ENCODE measurements at places on chromosomes 4 and X.

- DNase-seq, result no peak
Observed at GRCh38 chr4:145283909-145284308, 103.5 kb upstream of the OTUD4 start.

DNA sequence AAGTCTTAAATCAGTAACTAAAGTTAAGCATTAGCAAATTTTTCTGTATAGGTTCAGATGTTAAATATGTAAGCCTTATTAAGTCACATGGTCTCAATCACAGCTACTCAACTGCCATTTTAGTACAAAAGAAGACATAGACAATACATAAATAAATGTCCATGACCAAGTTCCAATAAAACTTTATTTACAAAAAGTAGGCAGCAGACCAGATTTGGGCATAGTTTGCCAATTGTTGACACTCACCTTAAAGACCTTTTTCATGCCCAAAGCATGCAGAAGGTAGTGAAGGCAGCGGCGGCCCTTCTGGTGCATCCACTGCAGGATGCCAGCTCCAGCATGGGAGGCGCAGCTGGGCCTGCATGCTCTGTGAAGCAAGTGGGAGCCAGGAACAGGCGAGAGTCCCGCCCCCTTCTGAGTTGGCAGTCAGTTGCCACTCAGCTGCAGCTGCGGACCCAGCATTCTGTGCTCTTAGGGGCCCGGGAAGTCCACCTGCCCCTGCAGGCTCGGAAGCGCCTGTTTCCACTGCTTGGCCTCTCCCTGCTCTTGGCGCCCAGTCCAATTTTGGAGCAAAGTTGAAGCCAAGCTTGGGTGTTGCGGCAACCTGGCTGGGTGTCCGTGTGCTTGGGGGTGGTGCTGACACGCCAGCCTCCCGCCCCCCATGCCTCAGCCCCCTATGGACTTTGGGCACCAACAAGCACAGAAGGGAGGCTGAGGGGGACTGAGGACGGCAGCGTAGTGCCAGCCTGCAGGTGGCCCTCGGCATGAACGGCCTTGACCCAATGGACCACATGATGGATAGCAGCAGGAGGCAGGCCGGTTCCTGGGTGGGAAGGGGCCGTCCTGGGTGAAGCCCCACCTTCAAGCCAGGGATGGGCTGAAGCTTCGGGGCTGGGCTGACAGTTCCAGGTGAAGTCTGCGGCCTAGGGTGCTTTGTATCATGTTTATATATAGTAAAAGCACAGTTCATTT lies 42.4 kb upstream of the PABPC4L start:
- DNase-seq, result no peak

DNA sequence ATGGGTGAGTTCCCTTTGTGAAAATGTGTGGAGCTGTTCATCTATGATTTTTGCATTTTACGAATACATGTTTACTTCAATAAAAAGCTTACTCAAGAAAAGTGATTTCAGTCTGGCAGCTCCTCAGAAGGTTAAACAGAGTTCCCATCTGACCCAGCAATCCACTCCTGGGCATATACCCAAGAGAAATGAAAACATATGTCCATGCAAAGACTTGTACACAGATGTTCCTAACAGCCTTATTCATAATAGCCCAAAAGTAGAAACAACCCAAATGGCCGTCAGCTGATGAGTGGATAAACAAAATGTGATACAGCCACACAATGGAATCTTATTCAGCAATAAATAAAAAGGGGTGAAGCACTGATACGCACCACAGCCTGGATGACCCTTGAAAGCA lies 20.8 kb downstream of the CLCN4 start:
- no peak for DNase-seq

GRCh38 chrX:17038681-17039161 lies 92.3 kb downstream of the REPS2 start:
- DNase-seq, result no peak

- no peak for DNase-seq
Observed at GRCh38 chr4:163866728-163867315, 372.3 kb downstream of the TMA16 start.

DNA sequence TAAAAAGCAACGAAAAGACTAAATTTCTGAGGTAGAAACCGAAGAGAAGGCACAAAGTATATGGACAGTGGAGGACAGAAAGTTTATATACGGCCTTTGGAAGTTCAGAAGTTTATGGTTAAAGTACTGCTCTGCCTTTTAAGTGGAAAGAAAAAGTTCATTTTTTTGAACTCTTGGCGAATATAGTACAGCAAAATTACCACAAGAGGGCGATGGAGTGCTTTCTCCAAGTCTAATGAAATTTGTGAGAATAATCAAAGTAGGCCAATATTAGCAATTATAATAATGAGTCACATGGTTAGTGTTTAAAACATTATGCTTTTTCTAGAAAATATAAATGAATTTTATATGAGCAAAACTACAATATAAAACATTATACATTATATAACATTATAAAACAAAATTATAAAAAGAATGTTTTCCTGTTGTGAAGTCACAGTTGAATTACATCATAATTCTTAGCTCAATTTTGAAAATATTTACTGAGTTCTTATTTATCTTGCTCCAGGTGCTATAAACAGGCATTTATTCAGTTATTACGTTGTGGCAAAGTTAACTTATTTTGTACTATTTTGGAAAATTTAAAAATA lies 136.2 kb upstream of the BMPR1B start:
- DNase-seq, result no peak

DNA sequence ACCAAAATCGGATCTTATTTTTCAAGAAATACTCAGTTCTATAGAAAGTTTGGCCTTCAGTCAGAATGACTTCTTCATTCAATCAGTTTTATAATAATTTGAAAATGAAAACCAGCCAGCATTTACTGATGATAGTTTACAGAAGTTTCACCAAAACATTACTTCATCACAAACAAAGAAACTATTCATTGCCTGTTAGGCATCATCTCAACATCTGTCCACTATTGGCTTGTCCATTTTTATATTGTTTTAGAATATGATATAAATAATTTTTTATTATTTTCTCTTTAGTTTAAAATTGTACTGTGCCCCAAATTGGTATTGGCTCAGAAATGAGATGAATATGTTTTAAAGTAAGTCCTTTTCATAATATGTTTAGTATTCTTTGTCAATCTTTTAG lies 38.4 kb downstream of the FAT4 start:
- no peak for DNase-seq

DNA sequence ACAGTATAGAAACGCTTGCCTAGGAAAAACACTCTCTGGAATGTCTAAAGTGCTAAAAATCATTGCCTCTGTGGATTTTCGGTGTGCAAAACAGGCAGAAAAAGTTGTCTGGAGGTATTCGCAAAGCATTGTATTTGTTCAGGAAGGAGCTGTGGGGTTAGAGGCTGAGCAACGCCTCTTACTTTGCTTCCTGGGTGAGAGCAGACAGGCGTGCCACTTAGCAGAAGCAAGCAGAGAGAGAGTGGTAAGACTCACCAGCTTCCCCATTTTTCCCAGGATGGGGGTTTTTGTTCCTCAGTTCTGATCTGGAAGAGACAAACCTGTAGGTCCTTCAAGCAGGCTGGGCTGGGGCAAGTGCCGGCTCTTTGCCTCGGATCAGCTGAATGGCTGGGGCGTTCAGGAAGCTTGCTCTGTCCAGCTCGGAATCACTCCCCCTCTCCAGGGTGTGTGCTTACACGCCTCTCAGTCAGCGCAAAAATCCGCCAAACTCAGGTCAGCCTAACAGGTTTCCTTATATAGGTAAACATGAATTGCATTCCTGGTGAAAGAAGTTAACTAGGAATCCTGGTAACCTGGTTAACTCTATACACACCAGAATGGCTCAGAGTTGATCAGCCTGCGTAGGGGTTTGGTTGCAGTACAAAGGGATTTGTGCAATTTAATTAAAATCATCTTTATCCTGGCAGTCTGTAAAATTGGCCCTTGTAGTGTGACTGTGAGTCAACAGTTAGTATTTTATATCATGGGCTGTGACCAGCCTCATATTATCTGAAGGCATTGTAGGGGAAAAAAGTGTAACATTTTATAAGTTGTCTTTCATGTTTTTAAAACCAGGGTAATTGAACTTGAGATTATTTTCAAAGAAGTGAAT lies 213.1 kb upstream of the MID1 start:
- DNase-seq, result peak; percentile 25

DNA sequence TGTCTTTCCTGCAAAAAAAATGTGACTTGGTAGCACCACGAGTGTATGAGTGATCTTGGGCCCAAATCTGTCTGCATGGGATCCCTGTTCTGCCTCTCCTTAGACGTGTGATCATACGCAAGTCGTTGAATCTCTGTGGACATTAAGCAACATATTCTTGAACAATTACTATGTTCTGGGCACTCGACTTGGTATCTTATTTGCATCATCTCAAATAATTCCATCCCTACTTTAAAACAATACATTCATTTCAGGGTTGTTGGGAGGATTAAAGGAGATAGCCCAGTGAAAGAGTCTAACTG lies 145.4 kb upstream of the CPEB2 start:
- no peak for DNase-seq

DNA sequence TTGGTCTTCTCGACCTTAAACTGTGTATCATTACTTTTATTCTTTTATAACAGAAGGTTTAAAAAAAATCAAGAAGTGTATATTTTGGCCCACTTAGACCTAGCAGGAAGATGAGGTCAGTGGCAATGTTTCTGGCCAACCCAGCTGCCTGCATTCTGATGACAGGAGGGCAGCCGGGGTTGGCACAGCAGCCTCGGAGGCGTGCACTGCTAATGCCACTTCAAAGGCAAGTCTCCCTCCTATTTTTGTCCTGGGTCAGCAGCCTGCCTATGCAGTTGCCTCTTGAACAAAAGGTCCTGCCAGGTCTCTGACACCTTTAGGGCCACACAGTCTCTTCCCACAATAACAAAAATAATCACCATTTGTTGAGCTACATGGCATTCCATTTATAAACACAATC lies 89.4 kb upstream of the MYOZ2 start:
- no peak for DNase-seq

DNA sequence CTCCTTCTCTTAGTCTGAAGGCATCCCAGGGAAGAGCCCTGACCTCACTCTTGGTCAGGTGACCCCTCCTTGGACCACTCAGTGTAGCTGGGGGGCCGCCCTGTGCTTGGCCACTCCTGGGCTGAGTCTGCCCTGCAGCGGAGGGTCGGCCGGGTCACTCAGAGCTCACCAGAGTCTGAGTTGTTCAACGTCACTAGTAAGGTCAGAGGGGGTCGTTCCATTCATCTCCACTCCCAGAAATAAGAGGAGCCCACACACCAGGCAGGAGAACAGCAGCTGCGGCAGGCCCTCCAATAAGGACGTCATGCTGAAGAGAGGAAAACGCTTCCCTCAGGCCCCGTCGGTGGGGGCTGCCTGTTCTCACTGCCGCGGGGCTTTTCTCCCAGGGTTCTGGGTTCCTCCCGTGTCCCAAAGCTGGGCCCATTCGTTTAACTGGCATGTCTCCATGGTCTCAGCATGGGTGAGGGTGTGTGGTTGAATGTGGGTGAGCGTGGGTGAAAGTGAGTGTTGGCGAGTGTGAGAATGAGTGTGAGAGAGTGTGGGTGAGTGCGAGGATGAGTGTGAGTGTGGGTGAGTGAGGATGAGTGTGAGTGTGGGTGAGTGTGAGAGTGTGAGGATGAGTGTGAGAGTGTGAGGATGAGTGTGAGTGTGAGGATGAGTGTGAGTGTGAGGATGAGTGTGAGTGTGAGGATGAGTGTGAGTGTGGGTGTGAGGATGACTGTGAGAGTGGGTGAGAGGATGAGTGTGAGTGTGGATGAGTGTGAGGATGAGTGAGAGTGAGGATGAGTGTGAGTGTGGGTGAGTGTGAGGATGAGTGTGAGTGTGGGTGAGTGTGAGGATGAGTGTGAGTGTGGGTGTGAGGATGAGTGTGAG lies 47.7 kb downstream of the ING2 start:
- DNase-seq, result no peak

GRCh38 chrX:119617517-119618164 lies 11.4 kb upstream of the NKRF start:
- no peak for DNase-seq

DNA sequence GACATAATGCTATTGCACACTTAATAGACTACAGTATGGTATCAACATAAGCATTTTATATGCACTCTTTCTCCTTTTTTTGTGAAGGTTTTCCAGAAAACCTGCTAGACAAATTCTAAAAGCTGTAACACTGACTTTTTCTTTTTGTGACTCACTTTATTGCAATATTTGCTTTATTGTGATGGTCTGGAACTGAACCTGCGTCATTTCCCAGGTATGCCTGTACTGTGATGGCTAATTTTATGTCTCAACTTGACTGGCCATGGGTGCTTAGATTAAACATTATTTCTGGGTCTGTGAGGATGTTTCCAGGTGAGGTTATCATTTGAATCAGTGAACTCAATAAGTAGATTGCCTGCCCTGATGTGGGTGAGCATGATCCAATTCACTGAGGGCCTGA lies 35.5 kb upstream of the LAMP2 start:
- DNase-seq, result no peak

DNA sequence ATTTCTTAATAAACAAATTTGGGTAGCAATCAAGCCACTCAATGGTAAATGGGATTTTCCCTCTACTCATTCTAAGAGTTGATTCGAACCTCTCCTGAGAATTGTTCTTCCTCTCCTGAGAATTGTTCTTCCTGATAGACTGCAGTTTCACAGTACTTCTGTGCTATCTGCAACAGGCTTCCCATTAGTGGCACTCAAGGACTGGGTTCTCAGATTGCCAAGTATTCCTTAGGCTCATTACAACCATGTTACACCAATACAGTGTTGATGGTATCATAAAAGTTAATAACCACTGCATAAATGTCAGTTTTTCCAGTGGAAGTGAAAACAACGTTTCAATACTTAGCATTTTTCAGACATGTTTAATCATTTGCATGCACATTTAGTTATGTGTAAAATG lies 201.6 kb downstream of the FRMPD4 start:
- no peak for DNase-seq

GRCh38 chr4:90025248-90025647 lies 101.9 kb upstream of the CCSER1 start:
- DNase-seq, result no peak

DNA sequence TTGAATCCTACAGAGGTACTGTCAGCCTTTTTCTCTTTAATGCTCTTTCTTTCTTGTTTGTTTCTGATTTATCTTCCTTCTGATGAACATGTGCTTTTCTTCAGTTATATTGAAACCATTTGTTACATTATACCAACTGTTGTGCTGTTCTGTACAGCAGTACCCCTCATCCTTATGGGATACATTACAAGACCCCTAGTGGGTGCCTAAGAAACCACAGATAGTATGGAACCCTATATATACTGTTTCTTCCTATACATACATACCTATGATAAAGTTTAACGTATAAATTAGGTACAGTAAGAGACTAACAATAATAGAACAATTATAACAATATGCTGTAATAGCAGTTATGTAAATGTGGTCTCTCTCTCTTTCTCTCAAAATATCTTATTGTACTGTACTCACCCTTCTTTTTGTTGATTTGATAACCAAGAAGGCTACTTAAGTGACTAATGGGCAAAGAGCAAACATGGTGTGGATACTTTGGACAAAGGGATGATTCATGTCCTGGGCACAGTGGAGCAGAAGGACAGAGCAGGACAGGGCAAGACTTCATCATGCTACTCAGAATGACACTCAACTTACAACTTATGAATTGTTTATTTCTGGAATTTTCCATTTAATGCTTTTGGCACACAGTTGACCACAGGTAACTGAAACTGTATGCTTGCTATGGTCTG lies 10.7 kb upstream of the YIPF7 start:
- DNase-seq, result no peak

Measured in amygdala (tissue), 56 donors.